Right ventricle myocardium inferior (tissue), 1 donor: ENCODE measurements at places on chromosomes 12 and 14.
A peak's percentile ranks its signal among the peaks of the same experiment; 100 is the strongest.

DNA sequence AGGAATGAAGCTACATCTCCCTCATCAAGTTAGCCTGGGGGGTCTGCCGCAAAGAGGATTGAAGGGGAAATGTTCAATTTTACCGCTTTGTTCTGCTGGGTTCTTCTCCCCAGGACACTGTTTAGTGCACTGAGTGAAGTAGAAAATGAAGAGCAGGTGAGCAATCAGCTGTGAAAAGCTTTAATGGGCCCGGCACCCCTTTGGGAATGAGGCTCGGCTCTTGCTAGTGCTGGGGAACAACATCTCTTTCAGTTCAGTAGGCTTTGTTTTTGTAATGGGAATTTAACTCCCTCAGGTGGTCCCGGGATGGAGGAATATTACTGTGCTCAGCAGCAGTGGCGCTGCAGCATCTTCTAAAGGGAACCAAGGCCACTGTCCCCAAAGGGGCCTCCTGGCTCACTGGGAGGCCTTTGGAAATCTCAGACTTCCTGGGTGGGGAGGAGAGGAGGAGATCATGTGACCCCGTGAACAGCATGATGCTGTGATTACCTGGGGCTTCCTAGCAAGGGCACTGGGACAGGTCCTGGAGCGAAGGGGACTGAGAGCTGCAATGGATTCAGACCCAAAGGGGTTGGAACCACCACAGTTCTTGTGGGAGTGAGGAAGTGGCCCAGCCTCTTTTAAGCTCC lies 85.2 kb upstream of the MAX start:
- DNase-seq, result no peak

DNA sequence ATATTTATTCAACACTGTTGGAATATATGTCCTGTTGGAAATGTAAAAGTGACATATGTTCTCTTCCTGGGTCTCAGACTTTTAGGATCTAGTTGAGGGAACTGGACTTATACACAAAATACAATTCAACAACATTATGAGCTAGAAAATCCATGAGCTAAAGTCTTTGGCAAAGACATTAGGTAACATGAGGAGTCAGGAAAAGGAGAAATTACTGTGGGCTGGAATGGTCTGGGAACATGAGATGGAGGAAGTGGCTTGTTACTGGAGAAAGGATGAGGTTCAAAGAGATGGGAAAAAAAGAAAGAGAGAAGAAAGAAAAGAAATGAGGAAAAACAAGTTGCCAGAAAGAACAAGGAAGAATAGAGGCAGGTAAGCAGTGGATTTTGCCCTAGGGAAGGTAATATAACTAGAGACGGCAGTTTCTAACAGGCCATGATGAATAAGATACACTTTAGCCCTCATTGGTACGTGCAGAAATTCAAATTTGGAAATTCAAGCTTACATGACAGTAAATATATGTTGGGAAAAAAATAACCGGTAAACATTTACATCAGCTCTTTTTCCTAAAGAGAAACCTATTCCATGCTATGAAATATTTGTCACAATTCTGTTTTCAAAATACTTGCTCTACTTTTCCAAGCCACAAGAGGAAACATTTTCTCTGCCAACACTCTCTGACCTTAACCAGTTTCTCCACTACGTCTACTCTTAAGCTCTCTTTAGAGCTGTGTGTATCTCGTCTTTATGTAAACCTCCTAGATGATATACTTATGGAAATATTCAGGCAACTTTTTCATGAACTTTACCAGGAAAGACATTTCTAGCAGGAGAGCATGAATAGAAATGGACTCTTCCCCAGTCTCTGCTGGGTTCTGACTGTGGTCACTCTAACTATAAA lies 268.8 kb upstream of the BTG1 start:
- no peak for DNase-seq

DNA sequence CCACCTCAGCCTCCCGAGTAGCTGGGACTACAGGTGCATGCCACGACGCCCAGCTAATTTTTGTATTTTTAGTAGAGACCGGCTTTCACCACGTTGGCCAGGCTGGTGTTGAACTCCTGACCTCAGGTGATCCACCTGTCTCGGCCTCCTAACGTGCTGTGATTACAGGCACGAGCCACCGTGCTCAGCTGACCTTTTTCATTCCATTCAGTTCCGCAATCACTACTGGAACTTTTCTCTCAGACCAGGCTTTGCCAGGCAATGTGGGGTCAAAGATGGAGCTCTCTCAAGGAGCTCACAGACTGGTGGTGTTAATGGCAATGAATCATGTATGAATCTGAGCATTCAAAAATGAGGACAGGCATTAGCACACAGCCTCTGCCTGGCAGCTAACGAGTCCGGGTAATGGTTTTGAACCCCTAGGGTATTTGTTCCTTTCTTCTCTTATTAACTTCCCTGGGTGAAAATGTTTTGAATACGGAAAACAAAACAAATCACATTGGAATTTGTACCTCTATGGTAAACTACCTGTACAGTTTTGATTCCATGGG lies 9.4 kb upstream of the TCHP start:
- DNase-seq, result no peak

DNA sequence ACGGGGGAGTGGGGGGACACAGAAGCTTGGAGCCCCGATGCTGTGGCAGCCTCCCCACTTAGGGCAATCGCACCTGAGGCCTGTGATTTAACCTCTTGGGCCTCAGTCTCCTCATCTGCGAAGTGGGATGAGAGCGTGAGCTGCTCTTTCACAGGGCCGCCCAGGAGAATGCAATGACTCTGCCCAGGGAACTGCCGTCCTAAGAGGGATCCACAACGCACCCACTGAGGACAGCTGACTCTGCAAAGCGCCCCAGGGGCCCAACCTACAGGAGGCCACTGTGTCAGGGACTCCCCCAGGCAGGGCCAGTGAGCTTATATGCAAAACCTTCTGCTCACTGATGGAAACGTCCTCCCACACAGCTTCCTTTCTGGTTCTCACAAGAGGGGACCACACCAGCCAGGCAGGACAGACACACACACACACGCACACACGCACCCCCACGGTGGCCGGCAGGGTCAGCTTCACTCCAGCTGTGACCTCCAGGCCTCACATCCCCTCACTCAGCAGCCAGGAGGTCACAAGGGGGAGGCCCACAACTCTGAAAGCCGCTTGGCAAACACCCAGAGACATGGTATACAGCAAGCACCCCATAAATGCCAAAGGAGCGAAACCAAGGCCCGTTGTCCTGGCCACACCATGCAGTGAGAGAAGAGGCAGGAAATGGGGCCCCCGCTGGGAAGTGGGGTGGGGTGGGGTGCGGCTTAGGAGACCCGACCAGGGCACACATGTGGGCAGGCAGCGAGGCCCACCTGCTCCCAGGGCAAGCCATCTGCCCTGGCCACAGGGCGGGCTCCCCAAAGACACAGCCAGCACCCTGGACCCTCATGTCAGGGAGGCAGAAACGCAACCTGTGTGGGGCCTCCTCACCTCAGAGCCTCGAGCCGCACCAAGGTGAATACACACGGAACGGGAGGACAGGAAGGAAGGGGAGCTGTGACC lies 73.3 kb downstream of the NCOR2 start:
- no peak for DNase-seq

DNA sequence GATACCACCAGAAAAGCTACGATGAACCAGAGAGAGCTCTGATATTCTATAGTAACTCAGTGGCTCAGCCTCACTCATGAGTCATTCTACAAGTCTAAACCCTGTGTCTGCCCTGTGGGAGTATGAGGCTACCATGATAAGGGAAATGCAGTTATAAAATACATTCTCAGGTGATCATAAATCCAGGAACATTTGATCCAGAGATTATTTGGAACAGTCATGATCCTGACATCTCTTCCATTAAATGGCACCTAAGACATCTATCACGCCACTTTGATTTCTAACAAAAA lies 202.6 kb upstream of the RASSF8 start:
- DNase-seq, result no peak

- peak; percentile 70 for DNase-seq
Measured at GRCh38 chr14:100577321-100577985, 9.8 kb downstream of the BEGAIN start.

- DNase-seq, result no peak
Measured at GRCh38 chr14:106831322-106831720, 1304.9 kb downstream of the TMEM121 start.

GRCh38 chr12:128932521-128932920 lies 79.2 kb downstream of the GLT1D1 start:
- DNase-seq, result no peak

DNA sequence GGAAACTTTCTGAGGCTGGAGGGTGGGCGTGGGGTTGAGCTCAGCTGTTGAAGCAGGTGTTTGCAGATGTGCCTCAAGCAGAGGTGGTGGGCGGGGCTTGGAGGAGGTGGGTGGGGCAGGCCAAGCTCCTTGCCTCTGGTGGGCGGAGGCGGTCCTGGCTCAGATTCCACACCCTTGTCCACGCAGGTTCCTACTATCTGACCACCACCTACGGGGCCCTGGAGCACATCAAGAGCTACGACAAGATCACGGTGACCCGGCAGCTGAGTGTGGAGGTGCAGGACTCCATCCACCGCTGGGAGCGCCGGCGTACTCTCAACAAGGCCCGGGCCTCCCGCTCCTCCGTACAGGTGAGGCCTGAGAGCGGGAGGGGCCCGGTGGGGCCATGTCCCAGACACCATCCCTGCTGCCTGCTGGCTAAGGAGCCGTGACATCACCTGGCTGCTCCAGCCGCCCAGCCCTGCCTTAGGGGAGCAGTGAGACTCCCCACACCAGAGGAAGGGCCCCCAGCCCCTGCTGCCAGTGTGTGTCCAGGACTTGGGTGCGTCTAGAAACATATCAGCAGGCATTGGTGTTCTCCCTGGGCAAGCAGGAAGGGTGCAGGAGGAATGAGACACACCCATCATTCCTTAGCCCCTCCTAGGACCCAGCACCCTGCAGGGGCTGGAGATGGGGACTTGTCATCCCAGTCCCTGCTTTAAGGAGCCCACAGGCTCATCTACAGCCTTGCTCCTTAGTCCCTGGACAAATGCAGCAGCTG lies 63.4 kb downstream of the LGMN start:
- no peak for DNase-seq

DNA sequence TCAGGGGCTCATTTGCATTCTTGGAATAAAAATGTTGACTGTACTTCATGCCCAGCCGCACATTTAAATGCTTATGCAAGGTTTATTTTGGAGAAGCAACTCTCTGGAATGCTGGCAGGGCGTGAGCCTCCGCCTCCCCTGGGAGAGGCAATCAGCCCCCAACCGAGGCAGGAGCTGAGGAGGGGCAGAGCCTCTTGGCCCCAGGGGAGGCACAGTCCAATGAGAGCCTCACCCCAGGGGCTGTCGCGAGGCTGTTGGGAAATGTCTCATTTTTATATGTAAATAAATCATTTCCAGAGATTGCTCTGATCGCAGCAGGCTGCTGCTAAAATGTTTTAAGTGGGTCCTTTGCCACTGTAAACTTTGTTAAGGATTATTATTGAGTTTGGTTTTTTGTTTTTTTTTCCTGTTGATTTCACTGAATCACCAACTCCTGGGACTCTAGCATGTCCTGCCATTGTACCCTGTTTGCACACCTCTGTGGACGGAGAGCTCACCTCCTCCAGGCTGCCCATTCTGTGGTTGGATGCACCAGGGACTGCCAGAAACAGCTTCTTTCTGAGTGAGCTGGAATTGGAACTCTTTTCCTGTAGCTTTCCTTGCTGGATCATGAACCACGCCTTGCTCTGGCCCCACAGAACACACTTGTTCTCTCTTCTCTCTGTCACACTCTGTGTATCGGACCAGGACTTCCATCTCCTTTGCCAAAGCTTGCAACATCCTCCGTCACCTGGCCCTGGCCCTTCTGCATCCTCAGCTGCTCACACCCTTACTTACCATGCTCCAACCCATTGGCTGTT lies 46.9 kb upstream of the FAM181A start:
- DNase-seq, result no peak

- peak; percentile 66 for DNase-seq
Measured at GRCh38 chr12:49537752-49538509, 899 bp upstream of the KCNH3 start.

DNA sequence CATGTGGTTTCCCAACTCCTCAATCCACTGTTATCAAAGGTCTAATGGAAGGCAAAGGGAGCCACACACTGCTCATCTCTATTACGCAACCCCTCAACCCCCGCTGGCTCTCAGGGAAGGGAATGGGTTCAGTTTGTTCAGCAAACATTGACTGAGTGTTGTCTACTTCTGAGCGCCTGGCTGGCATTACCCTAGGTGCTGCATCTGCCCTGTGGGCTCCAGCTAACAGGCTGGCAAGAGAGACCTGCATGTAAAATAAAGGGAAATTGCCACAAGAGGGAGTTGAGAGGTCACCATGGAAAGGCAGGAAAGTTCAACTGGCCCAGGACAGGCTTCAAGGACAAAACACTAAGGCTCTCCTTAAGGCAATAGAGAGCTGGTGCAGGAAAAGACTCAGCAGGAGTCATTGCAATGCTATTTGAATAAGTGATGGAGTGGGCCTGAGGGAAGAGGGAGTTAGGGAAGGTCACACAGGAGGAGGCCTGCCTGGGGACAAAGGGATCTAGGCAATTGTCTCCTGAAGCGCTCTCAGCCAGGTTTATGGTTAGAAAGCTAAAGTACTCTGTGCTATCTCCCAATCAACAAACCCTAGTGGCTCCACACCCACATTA lies 5.5 kb upstream of the ZNF740 start:
- no peak for DNase-seq

GRCh38 chr12:121279507-121279915 lies 17.0 kb downstream of the CAMKK2 start:
- peak; percentile 79 for DNase-seq

GRCh38 chr12:1851151-1851701 lies 30.9 kb downstream of the LRTM2 start:
- DNase-seq, result no peak

DNA sequence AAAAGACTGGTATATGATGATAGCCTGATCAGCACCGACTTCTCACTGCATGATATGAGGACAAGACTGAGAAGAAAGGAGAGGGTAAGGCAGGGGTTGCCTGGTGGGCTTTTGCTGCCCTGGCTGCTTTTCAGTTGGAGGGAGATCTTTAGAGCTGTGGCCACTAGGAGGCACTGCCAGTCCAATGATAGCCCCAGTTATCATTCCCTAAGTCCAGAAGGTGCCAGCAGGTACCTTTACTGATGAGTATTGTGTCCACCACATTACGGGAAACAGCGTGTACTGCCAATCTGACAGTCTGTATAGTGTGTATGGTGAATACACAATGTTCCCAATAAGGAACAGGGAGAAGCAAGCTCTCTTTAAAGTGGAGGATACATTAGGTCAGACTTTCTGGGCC lies 55.8 kb upstream of the CCDC175 start:
- no peak for DNase-seq

DNA sequence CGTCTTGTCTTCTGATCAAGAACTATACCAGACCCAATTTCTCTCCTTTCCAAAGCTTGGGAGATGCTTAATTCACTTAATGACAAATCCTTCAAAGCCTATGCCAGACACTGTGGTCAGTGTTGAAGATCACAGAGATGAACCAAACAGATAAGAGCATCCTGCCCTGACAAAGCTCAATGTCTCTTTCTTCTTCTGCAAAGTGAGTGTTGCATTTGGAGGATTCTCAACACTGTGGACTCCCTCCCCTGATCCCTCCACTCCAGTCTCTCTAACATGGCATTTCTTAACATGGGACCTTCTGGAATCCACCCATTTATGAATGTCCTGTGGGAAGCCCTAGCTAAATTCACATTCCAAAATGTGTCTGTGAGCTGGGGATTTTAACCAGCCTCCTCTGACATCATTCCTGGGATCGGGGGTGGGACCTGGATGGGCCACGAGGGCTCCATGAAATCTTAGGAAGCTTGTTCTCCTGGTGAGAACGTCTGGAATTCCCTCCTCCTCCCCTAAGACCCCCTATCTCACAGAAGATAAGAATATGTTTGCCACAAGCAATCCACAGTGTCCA lies 20.3 kb downstream of the SYNE3 start:
- no peak for DNase-seq
